ENCODE measurements at places on chromosomes 1 and 21.

DNA sequence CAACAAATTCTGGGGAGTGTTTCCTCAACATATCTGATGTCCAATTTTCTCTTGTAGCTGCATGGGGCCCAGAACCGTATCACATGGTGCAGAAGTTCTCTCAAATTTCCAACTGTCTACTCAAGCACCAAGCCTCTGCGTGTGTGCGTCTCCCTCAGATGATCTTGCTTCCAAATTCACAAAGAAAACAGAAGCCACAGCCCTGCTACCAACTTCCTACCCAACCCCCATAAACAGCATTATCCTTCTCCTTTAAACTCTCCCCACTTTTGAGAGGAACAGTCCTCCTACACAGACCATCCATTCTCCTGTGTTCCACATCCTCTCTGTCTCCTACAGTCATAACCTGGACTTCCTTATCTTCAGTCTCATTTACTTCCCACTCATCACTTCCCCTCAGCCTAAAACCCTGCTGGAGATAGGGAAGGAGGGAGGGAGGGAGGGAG is 354.1 kb downstream of the SMYD3 start:
- DNase-seq, result no peak

DNA sequence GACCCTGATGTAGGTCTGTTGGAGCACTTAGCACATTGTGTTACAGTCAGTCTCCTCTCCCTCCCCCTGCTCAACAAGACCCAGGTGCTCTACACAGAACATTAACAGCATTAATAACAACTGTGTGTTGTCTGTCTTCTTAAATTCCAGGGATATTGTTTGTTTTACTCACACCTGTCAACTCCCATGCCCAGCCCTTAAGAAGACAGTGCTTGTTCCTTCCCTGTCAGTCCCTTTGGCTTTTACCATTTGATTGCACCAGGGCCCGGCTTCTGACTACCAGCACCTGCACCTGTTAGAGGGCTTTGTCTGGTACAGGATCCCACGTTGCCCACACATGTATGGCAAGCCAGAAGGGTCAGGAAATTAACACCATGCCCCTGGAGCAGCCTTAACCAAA is 11.7 kb downstream of the RIMKLA start:
- DNase-seq, result no peak

GRCh38 chr1:75345538-75346292 is 211.5 kb downstream of the LHX8 start:
- no peak for DNase-seq

DNA sequence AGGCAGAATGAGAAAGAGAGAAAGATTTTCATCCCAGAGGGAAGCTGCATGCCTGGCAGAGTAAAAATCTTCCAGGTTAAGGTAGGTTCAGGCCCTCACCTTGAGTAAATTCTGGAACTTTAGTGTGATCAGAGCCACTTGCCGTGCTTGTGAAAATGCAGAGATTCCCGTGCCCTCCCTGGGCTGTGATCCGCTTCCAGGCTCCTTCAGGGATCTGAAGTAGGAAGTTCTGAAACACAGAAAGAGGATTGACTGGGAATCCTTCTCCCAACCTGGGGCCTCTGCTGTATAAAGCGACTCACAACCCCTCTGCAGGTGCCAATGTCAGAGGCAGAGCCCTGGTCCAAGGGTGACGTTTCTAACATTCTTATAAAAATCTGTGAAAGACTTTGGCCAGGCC is 26.6 kb downstream of the NUAK2 start:
- DNase-seq, result peak; percentile 35

DNA sequence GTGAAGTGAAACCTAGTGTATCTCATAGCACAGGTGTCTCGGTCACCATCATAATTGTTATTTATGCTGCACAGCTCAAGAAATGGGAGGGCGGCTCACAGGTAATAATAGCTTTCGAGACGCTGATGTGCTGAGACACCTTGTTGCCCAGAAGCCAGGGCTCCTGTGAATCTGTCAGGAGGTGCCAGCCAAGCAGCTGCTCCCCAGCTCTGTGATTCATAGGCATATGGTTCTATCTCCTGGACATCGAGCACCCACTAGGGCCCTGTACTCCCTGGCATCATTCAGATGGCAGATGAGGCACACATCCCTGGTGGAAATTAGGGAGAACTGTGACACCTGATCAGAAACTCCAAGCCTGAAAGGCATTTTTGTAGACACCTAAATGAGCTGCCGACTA is 53.5 kb downstream of the SYT6 start:
- DNase-seq, result no peak

DNA sequence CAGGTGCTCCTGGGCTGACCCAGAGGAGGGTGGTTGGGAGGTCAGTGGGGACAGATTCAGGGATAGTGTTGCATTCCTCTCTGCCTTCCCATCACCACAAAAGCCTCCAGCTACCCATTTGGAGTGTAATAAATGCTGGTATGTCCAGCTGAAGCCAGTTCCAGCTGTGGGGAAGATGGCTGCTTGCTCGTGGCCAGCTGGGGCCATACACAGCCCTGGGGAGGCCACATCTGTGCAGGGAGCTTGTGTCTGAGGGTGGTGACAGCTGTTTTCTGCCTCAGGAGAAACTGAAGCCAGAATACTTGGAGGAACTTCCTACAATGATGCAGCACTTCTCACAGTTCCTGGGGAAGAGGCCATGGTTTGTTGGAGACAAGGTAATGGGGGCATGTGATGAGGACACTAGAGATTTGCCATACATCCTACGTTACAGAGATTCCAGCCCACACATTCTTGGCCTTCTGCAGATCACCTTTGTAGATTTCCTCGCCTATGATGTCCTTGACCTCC is 2.7 kb downstream of the GSTM4 start:
- no peak for DNase-seq

- no peak for DNase-seq
Measured at GRCh38 chr1:47679826-47680225, 242.0 kb downstream of the FOXD2 start.

DNA sequence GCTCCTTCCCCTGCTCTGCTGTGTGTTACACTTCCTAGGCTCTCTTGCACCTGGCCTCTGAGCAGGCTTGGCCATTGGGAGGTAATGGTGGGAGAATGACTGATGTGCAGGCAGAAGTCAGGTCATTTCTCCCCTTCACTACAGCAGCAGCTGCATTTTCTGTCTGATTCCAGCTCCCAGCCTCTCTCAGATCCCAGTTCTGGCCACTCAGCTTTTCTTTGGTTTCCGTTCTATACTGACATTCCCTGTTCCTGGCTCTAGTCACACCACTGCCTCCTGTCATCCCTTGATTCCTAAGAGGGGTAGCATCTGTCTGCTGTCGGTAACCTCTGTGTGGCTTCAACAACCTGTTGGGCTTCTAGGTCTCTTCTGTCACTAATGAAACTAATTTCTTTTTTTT is 127.7 kb upstream of the HOOK1 start:
- DNase-seq, result no peak

DNA sequence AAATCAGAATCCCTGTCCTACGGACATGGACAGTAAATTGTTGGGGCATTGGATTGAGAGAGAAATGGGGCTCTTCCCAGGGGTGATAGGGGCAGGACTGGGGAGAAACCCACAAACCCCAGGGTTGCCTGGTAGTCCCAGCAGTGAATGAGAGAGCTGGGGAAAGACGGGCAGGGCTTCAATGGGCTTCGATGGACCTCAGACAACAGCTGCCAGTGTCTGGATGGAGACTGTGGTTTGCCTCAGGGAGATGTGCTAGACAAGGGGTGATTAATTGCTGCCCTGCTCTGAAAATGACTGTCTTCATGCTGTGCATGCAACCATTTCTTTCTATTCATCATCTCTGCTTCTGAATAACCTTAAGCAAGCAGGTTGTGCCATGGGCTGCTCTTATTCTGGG is 7.4 kb downstream of the GPR25 start:
- no peak for DNase-seq

DNA sequence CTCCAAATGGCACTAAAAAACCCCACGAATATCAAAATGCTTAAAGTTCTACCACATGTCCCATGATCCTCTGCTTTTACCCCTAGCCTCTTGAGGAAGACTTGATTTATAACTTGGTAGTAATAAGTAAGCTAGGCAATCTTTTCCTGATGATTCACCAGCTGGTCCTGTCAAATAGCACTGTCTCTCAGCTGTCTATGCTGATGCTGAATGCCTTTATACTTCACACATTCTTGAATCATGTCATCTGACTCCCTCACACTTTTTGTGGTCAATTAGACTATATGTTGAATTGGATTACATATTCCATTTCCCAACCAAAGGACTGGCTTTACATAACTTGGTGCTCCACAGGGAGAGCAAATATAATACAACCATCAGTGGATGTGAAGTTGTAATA is 16.6 kb downstream of the C21orf91 start:
- DNase-seq, result peak; percentile 72

GRCh38 chr1:199720496-199720895 is 307.0 kb upstream of the NR5A2 start:
- no peak for DNase-seq

DNA sequence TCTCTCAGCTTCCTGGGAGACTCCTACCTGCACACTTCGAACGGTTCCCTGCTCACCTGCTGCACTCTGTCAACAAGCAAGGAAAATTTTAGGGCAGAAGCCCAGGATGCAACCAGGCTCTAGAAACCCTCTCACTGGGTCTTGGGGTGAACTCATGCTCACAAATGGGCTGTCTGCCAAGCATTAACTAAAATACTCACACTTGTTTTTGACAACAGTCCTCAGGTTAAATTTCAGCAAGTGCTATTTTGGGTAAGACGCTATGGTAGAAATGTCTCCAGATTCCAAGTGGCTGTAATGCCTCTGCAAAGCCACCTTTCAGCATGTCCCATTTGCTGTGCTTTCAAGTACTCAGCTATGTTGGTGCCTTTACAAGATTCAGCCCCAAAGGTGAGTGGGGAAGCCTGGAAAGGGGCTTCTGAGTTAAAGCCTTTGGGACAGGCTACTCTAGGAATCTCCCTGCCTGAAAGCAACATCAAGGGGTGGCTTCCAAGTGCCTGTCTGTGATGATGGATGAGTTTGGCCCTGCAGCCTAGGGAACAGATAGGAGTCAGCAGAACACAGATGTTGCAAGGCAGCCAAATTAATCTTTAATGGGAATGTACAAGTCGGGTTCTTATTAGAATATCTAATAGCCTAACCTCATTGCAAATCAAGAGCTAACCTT is 211.9 kb upstream of the SPAG17 start:
- DNase-seq, result no peak

DNA sequence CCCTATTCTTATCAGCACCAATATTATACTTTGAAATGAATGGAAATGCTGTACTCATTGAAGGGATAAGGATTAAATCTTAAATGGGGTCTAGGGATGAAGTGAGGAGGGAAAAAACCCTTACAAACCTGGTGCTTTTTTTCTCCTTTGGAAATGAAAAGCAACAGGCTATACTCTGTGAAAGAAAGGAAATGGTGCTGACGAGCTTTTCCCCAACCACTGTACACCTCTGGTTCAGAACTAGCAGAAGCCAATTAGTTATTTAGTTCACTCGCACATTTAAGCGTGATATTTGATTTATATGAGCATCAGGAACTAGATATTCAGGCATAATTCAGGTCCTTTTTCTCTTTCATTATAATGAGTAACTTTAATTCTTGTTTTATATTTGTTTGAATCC is 74.5 kb upstream of the S1PR1 start:
- DNase-seq, result no peak

- DNase-seq, result peak; percentile 45
Measured at GRCh38 chr1:217089361-217090014, 366.3 kb upstream of the ESRRG start.

DNA sequence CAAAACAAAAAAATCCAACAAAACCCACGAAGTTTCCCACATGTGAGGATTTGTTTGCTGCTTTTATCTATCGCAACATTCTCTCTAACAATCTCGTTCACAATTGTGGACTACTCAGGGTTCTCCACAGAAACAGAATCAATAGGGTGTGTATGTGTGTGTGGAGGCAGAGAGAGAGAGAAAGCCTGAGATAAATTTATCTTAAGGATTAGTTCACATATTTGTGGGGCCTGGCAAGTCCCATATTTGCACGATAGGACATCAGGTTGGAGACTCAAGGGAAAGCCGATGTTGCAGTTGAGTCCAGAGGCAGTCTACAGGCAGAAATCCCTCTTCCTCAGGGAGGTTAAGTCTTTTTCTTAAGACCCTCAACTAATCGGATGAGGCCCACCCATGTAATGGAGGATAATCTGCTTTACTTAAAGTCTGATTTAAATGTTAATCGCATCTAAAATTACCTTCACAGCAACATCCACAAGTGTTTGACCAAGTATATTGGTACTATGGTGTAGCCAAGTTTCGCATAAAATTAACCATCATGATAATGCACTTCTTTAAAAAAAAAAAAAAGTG is 31.7 kb downstream of the ADAMTS1 start:
- DNase-seq, result no peak

GRCh38 chr1:7207875-7208646 is 422.8 kb downstream of the CAMTA1 start:
- peak; percentile 74 for DNase-seq

GRCh38 chr1:214248311-214249085 is 32.5 kb upstream of the SMYD2 start:
- peak; percentile 45 for DNase-seq

DNA sequence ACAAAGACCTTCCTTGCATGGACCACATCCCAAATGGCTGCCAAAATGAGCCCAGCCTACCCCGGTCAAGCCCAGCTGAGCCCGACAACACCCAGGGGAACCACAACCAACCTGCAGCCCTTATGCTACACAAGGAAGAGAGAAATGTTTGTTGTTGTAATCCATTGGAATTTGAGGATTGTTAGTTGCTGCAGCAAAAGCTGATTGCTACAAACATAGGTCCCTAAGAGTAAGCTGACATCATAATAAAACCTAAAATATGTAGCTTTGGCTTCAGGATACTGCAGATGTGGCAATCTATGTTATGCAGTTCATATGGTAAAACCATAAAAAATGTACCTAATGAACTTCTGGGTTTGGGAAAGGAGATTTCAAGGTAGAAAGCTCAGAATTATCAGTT is 65.5 kb upstream of the DNAH14 start:
- no peak for DNase-seq

DNA sequence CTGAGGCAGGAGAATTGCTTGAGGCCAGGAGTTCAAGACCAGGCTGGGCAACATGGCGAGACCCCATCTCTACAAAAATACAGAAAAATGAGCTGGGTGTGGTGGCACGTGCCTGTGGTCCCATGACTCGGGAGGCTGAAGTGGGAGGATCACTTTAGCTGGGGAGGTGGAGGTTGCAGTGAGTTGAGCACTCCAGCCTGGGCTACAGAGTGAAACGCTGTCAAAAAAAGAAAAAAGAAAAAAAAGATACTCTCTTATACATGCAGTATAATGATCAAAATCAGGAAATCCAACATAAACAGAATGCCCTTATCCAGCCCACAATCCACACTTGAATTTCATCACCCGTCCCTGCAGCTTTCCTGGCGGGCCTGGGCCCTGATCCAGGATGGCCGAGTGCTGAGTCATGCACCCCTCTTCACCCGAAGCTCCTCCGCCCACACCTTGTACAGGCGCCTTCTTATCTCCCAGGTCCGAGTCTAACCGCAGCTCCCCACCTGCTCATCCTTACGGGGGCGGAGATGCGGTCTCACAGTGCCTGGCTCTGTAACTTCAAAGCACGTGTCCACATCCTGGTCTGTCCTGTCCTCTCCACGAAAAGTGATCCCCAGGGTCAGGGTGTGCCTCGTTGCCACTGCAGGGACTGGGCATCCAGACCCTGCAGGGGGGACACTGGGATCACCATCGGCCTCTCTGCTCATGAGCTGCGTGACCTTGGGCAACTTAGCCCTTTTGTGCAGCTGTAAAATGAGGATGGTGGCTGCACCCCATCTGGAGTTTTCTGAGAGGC is 120.2 kb upstream of the SLC45A1 start:
- peak; percentile 94 for DNase-seq

GRCh38 chr1:162696286-162696862 is 64.1 kb downstream of the DDR2 start:
- peak; percentile 86 for DNase-seq

Measured in EL (cell line).